ENCODE measurements at places on chromosomes 4 and X.
A peak's percentile ranks its signal among the peaks of the same experiment; 100 is the strongest.

GRCh38 chrX:22383988-22384387 lies 111.3 kb downstream of the CBLL2 start:
- DNase-seq = no peak

DNA sequence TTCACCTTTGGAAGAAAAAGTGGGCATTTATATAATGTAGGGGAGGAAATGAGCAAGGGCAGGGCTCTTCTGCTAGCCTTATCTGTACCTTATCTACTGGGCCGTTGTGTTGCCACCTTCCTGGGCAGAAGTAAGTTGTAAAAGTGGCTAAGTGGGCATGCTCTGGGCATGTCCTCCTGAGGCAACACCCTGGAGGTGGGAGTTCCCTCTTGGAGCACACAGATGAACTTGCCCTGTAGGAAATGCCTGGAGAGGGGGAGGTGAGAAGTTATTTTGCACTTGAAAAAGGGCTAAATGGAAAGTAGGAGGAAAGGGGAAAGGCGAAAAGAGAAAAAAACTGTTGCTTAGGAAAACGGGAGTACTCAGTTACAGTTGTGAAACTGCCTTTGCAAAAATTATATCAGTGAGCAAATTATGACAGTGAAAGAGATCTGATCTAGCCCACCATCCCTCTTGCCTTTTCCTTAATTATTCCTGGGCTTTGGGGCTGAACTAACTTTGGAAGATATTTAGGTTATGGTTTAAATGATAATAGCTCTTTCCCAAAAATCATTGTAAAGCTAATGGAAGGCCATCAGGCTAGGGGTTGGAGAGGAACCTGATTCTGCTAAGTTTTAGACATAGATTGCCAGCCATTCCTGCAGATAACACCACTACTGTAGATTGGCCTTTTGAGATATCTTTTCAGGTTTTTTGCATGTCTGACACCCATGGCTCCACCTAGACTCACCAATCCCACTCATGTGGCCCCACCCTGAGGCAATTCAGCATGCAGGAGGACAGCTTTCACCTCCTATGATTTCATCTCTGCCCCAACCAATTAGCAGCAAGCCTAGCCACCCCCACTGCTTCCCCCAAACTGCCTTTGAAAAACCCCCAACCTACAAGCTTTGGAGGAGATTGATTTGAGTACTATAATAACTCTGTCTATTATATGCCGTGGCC lies 20.5 kb upstream of the ZNF81 start:
- DNase-seq = no peak

DNA sequence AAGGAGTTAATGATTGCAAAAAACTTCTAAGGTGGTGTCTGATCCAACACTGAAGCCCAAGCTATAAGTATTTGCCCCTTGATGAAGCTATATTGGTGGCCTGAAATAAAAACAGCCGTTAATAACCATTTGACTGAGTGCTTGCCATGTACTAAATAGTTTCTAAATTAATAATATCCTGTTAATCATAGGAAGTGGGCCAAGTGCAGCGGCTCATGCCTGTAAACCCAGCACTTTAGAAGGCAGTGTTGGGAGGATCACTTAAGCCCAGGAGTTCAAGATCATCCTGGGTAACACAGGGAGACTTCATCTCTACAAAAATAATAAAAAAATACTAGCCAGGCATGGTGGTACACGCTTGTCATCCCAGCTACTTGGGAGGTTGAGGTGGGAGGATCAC lies 8.3 kb downstream of the NDP start:
- no peak for DNase-seq

- DNase-seq = no peak
Observed at GRCh38 chr4:120903419-120903818, 19.1 kb downstream of the PRDM5 start.

DNA sequence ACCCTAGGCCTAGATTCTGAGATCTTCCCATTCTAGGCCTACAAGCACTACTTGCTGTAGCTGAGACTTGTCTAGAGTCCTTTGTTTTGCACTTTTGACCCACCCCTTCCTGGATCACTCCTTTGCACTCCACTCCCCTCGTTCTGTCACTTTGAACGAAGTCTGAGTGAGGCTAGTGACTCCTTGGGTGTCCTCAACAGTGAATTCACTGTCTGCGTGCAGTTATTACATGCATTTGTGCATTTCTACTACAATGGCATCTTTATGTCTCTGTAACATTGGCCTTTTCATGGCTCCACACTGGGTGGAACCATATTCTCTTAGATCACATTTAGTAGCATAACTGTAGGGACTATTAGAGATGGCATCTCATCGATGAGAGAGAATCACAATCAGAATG lies 50.5 kb downstream of the OCRL start:
- peak; percentile 65 for DNase-seq

- DNase-seq = no peak
Observed at GRCh38 chr4:177185151-177185550, 124.5 kb upstream of the NEIL3 start.

DNA sequence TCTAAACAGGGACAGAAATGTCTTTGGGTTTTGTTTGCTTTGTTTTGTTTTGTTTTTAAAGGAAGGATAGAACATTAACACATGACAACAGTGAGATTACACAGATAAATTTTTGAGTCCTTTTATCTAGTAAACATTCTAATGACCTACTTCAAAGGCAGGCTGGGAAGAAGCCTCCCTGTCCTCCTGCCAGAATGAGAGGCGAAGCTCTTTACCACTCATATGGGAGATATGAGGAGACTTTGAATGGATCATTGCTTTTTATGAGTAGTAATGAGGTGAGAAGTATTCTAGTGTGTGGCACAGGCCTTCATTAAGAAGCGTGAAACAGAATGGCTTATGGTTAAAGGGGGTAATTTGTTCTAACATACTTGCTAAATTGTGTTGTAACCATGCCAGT lies 172.0 kb downstream of the FBXO8 start:
- DNase-seq = no peak

DNA sequence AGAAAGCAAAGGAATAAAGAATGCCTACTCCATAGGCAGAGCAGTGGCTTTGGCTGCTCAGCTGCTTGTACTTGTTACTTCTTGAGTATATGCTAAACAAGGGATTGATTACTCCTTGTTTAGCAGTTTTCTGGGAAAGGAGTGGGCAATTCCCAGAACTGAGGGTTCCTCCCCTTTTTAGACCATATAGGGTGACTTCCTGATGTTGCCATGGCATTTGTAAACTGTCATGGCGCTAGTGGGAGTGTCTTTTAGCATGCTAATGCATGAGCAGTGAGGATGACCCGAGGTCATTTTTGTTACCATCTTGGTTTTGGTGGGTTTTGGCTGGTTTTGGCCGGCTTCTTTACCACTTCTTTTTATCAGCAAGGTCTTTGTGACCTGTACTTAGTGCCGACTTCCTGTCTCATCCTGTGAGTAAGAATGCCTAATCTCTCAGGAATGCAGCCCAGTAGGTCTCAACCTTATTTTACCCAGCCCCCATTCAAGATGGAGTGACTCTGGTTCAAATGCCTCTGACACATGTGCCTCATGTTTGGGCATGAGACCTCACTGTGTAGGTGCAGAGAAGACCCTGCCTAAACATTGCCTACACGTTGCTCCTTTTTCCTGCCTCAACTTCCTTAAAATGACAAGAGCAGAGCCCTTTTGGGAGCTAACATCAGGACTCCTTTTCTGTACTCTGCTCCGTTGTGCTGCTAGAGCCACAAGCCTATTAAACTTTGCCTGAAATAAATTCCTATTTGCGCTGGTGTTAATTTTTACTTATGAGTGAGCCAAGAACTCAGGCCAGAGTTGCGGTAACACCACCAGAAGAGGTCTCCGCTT lies 21.0 kb upstream of the UBA6 start:
- no peak for DNase-seq

DNA sequence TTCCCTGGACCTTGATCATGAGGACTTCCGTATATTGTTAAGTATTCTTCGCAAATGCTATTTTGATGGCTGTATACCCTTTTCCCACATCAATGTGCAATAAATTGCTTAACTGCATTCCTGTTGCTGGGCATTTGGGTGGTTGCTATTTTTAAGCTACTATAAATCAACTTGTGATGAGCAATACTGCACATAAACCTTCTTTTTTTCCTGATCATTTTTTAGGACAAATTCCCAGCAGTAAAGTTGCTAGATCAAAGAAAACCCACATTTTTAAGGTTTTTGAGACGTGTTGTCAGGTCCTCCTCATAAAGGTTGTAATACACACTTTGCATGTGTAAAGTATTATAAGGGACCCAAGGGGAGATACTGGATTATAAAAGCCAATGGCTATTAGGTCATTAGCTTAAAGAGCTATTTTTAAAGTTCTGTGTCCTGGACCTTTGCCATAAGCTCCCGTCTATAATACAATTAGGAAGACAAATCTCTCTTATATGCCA lies 35.6 kb downstream of the LIMCH1 start:
- DNase-seq = no peak

DNA sequence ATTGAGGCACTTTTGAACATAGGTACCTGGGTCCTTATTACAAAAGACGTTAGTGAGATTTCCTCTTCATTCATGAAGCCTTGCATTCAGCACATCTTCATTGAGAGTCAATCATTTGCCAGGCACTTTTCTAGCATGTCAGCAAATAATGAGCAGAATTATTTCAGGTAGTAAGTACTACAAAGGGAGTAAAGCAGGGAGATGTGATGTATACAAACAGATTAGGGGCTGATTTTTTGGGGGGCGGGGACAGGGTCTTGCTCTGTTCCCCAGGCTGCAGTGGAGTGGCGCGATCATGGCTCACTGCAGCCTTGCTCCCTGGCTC lies 638 bp upstream of the CCKAR start:
- no peak for DNase-seq

DNA sequence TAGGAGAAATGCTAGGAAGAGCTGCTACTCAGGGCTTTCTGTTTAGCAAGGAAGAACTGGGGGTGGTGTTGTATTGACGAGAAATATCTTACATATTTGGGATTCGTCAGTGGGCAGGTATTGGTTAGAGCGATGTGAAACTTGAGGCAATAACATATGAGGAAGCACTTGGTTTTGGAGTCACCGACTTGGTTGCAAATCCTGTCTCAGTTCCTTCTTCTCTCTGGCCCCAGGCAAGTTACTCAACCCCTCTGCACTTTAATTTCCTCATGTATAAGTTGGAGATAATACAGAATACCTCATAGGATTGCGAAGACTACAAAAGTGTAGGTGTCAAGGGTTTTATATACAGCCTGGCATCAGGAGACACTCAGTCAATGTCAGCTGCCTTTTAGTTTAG lies 34.1 kb downstream of the GPAT3 start:
- peak; percentile 74 for DNase-seq

- DNase-seq = no peak
Observed at GRCh38 chr4:59704616-59705015, 1495.5 kb upstream of the ADGRL3 start.

DNA sequence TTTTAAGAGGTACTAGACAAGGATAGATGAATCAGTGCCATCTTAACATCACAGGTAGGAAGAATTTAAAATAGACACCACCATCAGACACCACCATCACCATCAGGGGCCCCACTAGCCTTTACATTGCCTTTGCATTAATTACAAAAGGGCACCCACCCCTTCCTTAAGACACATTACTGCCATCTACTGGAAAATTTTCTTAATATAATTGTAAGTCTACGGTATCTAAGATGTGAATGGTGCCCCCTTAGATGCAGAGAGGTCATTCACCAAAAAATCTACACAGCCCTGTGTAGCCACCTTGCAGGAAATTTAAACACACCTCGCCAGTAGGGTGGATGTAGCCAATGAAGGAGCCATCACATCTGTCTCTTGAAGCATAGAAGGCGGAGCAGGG lies 184.1 kb downstream of the MID1IP1 start:
- peak; percentile 35 for DNase-seq

GRCh38 chr4:174241162-174241561 lies 42.3 kb downstream of the FBXO8 start:
- DNase-seq = no peak

DNA sequence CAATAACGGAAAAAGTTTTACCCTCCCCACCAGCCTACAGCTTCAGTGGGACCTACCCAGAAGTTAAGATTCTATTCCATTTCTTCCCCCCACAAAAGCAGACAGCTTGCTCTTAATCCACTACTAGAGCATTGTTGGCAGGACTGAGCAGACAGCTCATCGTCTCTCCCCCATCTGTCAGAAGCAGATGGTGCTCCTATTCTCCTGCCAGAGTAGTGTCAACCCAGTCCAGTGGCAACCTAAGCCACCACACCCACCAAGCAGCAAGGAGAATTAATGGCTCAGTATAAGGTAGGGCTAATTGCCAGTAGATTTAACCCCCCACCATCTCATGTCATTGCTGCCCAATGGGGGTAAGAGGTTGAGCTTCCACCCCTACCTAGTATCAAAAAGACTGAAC lies 62.0 kb downstream of the AWAT2 start:
- no peak for DNase-seq

GRCh38 chr4:108492816-108493595 lies 127.4 kb upstream of the RPL34 start:
- DNase-seq = no peak

DNA sequence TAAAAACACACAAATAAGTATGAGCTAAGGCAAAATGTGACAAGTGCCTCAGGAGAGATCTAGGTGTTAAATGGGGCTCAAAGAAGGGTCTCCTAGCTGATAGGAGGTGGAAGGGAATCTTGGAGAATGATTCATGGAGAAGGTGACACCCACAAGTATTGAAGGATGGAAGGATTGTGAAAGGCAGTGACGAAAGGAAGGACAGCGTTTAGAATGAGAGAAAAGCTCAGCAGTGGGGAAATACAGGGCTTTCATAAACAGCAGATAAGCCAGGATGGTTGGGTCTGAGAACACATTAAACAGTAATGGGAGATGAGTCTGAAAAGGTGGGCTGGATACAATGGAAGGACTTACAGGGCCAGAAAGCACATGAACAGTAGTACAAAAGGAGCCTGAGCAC lies 11.5 kb downstream of the ANXA5 start:
- DNase-seq = no peak

GRCh38 chrX:122868631-122869030 lies 315.4 kb upstream of the GRIA3 start:
- no peak for DNase-seq

- DNase-seq = no peak
Observed at GRCh38 chr4:113732-114131, 10.6 kb upstream of the ZNF718 start.

DNA sequence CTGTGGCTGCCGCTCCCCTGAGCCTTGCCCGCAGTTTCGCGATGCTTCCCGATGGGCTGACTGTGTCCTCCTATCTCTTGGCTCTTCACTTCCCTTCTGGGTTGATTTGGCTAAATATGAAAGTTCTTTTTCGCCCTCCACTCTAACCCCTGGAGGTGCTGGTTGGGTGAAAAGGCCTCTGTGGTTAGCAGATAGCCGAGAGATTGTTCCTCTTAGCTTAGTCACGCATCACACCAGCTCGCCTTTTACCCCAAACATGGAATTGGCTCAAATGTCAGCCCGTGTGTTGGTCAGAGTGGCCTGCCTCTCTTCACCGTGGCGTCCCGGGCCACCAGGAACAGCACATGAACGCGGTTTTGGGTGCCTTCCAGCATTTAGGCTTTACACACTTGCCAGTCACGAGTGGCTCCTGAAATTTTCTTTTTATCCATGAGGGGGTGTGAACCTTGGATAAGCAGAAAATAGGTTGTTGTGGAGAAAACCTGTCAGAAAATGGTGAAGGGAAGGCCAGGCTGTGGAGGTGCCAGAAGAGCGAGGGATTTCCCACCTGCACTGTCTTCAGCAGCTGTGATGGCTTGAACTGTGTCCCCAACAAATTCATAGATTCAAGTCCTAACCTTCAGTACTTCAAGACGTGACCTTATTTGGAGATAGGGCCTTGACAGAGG lies 8.9 kb downstream of the CLCN4 start:
- DNase-seq = no peak

Data from pons (tissue), 1 donor.